Right atrium auricular region (tissue), 2 donors: ENCODE measurements at places on chromosomes 3 and 15. TPM values are rescaled to one million over a fixed set of nuclear protein-coding genes. Genes with fewer than 3 reads are reported as not detected.

DNA sequence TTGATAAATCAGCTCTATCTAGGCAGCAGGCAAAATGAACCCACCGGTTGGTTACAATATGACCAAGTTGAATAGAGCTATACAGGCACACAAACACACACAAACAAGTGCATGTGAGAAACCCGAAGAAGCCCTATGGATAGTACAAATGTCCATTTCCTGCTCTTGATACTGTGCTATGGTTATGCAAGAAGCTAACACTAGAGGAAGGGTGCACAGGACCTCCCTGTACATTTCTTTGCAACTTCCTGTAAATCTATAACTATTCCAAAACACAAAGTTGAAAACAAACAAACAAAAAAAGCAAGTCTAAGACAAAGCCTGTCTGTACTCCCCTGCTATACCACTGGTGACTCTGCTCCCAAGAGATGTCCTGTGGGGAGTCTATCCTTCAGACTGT lies 8.2 kb upstream of the FAM240A start:
- DNase-seq, result no peak

DNA sequence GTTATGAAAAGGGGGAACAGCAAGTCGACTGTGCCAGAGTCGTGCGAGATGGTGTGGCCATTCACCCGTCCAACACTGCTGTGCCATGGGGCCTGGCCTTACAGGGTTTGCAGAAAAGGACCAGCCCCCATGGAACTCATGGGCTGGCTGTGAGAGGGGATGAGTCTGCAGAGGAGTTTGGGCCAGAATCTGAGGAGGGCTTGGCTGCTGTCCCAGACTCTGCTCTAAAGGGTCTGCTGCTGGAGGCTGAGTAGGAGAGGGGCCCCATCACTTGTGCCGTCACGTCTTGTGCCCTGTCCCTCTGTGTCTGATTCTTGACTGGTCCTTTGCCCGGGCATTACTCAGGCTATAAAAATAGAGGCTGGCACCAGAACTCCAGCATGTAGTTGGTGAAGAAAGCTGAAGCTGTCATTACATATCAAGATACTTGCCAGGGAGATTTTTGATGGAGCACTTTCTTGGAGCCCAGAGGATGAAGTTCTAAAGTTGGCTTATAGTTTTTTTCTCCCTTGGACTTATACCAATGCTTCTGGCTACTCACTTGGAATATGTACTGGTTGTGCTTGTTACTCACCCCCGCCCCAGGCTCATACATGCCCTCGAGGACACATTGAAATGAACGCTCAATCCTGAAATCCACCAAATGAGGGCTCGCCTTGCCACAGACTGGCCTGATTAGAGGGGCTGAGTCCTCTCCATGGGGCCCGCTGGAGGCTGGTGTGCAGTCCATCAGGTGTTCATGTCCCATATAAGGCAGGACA lies 10.2 kb downstream of the PXYLP1 start:
- no peak for DNase-seq

DNA sequence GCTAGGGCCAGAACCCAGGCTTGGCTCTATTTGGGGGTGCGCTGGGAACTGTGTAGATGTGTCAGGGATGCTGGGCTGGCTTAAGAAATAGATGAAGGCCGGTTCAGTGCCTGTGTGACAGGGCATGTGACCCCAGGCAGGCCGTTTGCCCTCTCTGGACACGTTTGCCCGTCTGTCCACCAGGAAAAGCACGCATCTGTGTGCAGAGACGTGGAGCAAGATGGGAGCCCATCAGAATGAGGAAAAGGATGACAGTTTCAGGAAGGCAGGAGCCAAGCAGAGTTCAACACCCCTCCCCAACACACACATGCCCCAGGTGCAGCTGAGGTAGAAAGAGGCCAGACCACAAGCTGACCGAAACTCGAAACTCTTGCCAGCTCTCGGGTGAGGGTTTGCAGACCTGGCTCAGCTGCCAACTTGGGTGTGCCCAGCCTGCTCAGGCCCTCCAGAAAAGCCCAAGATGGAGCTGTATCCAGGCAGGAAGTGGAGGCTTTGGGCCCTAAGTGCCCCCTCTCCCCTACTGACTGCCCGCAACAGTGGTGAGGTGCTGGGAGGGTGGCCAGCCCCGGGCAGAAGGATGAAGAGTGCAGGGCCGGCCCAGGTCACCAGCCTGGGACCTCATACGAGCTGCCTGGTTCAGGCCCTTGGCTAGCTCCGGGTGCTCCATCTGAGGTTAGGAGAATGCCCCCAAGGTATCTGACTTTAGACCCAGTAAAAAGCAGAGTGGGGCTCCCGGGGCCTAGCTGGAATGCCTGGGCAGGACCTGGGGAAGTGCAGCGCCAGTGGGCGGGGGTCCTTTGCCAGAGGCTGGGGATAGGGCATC lies 10.2 kb upstream of the MESP1 start:
- DNase-seq, result no peak

DNA sequence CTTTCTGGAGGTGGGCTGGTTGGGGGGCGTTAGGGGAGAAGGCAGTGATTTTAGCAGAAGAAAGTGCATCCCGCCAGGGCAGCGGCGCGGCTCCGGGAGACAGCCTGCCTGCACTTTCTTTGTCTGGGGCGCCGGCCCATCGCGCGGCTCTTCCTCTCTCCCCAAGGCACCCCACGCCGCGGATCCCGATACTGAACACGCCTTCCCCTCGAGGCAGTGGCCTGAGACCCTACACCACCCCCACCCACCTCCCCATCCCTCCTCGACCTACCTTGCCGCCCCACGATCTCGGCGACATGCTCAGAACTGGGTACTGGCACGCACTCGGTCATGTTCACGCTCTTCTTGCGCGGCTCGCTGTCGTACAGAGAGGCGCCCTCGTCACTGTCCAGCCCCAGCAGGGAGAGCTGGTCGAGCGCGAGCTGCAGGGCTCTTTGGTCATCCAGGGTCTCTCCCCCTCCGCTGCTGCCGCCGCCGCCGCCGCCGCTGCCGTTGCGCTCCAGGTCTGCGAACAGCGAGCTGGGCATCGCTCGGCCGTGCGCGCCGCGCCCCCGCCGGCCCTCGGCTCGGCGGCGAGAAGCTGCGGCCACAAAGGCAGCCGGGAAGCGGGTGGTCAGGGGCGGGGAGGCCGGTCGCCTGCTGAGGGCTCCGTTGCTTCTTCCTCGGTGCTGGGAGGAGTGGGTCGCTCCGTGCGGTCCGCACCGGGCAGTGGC lies 483 bp downstream of the MEX3B start:
- DNase-seq, result peak; percentile 65

GRCh38 chr3:109269577-109270275 lies 46.6 kb downstream of the DPPA2 start:
- no peak for DNase-seq

DNA sequence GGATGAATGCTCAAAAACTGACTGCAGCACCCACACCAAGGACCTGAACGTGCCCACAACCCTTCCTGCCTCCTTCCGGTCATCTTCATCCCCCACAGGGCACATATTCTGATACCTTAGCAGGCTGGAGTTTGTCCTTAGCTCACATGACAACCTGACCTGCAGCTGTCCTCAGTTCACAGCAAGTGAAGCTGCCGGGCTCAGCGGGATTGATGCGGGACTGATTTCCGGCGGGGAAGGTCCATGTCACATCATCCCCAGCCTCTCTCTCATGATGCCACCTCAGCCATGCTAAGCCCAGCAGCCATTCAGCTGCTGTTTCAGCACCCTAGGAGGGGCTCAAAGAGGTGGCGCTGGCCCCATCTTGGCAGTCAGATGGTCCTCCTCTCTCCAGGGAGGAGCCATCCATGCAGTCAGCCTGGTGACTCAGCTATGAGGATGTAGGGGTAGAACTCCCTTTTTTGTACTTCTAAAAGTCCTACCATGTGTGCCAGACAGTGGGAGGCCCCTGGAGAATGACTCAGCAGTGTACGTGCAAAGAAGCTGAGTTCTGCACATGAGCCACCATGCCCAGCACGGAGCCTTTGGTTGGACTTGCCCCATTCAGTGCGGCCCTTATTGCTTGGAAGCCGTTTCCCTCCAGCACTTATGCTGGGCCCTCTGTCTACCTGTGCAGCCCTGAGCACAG lies 9.5 kb downstream of the CA12 start:
- peak; percentile 76 for DNase-seq

DNA sequence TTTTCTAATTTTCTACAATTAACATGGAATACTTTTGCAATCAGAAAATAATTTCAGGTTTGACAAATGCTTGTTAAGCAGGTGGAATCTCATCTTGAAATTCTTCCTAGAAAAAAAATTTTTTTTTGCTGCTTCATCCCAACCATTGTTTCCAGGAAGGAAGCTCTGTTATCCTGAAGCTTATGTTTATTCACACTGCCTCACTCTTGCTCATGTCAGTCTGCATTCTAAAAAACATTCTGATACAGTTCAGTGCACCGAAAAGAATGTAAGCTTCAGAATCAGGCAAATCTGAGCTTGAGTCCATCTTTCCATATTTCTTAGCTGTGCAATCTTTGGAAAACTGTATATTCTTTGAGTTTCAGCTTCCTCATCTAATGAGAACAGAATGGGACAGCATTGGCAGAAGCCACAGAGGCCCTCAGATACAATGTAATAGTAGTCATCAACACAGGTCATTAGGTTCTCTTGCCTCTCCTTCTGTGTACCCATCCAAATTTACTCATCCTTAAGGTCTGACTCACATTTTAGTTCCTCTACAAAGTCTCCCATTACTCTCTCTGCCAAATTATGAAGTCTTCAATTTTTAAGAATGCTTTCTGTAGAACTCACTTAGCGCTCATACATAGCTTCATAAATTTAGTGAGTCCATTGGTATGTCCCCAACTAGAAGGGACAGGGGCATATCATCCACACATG lies 881.8 kb upstream of the NR2F2 start:
- DNase-seq, result no peak

DNA sequence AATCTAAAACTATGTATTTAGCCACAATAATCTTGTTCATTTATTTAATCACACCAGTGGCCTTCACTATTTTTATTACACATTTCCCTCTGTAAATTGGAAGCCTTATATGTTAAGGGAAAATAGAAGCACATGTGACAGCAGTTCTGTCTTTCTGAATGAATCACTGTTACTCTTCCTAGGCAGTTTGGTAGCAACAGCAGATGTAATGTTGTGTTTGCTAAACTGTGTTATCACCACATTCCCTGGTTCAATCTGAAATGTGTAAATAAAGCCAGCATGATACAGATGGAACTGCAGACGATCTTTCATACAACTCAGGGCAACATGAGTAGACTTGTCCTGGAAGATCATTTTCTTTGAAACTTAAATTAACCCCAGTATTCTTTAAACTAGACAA lies 220.1 kb downstream of the MCTP2 start:
- no peak for DNase-seq

DNA sequence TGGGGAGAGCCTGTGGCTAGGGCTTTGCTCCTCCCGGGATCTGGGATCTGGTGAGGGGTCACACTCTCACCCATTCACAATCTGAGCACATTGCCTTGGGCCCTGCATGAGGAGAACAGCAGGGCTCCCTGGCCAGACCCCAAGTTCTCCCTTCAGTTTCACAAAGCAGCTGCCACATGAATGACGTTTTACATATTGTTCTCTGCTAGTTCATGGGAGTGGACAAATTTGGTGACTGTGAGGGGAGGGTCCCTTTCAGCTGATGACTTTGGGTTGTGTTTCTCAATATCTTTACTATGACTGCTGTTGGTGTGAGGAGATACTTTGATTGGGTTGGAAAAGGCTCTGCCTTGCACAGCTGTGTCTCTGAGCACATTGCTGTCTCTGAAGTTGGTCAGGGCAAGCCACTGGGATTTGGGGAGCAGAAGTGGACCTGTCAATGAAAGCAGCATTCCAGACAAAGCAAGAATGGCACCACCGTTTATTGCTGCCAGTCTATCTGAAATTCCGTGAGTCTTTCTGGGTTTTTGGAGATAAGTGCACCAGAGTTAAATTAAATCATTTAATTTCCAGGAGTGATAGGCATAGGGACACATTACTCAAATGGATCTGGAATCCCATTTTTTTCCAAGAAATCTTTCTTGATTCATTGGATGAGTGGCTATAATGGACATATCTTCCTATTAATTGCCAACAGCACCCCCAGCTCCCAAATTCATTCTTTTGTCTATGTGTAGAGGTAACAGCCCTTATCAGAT lies 10.3 kb downstream of the TIMP4 start:
- peak; percentile 85 for DNase-seq

- no peak for DNase-seq
Observed at GRCh38 chr3:16514755-16515353, 1.4 kb upstream of the RFTN1 start.

DNA sequence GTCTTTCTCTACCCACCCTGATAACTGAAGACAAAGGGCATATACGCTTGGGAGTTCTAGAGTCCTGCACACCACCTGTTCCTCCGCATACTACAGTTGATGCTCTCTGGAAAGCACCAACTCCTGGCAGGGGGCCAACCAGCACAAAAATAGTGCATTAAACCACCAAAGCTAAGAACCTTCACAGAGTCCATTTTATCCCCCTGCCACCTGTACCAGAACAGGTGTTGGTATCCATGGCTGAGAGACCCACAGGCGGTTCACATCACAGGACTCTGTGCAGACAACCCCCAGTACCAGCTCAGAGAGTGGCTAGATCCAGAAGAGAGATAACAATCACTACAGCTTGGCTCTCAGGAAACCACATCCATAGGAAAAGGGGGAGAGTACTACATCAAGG lies 114.4 kb upstream of the POU1F1 start:
- no peak for DNase-seq

GRCh38 chr3:152574461-152575079 lies 260.4 kb upstream of the P2RY1 start:
- DNase-seq, result peak; percentile 69

DNA sequence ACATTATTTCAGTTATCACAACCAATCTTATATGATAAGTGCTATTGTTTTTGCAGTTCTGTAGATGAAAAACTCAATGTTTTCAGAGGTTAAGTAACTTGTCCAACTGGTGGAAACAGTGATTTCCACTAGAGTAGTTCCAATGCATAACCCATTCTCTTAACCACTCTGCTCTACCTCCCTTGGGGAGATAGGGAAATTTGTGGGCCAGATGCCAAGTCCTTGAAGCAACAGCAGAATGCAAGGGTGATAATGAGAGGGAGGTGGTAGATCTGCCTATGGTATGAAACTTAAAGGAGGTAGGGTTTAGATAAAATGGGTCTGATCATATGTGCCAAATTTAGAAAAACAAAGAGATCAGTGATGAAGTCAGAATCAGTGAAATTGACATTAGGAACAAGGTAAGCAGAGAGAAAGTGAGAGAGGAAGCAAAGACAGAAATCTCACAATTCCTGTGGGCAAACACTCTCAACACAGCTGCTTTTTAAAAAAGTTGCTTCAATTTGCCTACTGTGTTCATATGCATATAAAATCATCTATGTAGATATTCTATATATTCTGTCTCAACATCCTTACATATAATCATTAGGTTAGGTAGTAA lies 50.5 kb upstream of the UBP1 start:
- no peak for DNase-seq

DNA sequence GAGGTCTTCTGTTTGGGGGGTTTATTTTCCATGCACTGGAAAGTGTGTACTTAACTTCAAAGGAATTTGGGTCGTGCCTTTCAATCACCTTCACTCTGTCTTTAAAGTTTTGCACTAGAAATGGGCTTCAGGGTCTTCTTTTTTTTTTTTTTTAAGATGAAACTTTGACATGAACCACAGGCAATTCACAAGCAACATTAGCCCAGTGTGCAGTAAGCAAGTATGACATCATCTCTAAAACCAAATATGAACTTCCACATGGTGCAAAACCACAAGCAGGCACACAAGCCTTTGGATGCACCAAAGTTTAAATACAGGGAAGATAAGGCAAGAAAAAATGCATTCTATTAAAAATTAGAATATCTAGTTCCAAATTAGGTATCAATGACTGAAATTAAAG lies 381.9 kb downstream of the ERC2 start:
- DNase-seq, result no peak

The TAGLN3 gene
- not detected for total RNA-seq

The SLC22A13 gene
- not detected for total RNA-seq

The SKOR1 gene
- not detected for total RNA-seq

The HESX1 gene
- 1.2 TPM for total RNA-seq
